Stimulated activated naive CD8-positive, alpha-beta T cell treated with anti-CD3 and anti-CD28 coated beads, Interleukin-15, Interleukin-2, amounts not matched to agents 100 U/mL and 50 U/mL, for 24 hours (primary cell): ENCODE measurements at places on chromosomes 16 and 17.

DNA sequence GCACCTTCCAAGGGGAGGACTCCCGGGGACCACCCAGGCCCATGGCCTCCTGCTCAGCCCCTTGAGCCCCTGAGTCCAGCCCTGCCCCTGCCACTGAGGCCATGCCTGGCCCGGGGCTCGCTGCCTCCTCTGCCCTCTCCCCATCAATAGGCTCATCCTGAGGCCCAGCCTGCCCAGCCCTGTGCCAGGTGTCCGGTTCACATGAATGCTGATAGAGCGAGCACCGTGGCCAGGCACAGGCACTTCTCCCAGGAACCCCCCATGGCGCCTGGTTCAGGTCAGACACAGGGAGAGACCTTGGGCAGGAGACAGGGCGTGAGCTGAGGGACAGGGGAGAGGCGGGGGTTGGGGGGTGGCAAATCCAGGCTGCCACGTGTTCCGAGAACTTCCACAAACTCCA is 2.8 kb upstream of the PVALEF start:
- no peak for DNase-seq

- DNase-seq, result no peak
These were observed 325.9 kb downstream of the ZFHX3 start for GRCh38 chr16:72721981-72722380.

GRCh38 chr17:49820773-49821172 is 27.1 kb downstream of the TAC4 start:
- DNase-seq, result no peak

DNA sequence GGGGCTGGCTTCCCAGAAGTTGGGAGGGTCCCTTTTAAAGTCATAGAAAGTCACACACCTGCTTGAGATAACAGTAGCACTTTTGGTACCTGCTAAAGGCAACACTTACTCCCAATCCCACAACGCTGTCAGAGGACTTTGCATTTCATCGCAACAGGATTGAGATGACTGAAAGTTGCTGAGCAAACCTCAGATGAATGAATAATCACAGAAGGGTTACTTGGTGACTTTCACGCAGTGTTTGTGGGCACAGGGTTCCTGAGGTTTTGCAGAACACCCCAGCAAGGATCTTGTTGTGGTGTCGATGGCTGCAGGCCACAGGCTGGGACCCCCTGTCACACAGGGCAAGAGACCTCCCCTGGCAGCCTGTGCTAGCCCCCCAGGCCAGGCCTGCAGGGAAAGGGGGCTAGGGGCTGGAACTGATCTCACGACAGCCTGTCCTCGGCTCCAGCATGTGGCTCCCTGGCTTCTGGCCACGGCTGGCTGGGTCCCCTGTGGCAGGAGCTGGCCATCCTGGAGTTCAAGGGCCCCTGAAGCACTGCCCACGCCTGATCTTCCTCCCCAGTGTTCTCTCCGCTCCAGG is 79.4 kb upstream of the CBX4 start:
- DNase-seq, result no peak

DNA sequence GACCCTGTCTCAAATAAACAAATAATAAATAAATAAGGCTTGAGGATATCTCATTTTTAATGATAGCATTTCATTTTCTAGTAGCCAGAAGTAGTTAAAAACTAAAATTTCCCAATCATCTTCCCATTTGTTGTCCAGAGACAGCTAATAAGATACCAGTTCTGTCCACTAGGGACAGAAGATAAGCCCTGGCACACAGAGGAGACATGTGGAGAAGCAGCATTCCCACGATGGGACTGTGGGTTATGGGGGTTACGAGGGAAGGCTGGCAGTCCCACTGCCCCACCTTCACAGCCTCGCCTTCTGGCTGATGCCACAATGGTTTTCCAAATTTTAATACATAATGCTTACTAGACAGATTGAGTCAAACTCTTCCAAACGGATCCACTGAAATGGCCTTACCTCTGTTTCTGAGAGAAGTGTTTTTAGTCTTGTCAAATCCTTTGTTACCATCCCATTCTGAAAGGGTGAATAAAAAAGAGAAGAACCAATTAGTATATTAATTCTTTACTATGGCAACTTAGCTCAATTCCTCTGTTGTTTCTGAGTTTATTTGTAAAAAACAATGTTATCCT is 44.2 kb downstream of the HELZ start:
- no peak for DNase-seq

- no peak for DNase-seq
These were observed 7.5 kb upstream of the TMEM101 start for GRCh38 chr17:44022246-44022645.

- DNase-seq, result no peak
These were observed 1194.3 kb upstream of the CDH8 start for GRCh38 chr16:63230421-63231040.

DNA sequence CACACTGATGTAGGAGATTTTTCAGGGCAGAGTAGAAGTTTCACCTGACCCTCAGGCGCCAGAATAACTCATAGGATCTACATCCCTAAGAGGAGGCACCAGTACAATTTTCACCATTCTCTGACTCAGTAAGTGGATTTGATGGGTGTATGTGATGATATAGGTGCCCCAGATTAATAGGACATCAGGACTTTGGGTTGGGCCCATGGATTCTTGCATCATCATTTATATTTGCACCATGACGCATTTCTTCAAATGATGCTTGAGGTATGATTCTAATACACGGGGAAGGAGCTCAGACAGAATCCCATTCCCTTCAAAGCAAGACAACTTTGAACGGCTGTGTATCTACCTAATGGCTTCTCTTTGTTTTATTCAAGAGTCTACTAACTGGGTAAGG is 173.2 kb downstream of the TMEM114 start:
- DNase-seq, result no peak

- DNase-seq, result no peak
These were observed 443.2 kb downstream of the XYLT1 start for GRCh38 chr16:17027488-17028129.

DNA sequence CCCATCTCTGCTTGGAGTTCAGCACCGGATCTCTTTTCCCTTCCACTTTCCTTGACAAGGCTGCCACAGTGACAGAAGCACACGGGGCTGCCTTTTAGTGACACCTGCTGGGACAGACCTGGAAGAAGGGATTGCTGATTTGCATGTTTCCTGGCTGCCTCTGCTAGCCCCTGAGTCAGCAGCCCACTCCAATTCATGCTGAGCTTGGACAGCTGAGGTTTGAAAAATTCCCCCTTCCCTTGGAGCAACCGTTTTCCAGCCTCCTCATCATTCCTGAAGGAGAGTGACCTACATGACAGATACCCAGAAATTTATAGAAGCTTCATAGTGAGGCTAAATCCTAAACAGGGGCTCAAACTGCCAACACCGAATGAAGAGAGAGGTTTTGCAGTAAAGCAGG is 18.8 kb upstream of the RBL2 start:
- no peak for DNase-seq

GRCh38 chr17:82743344-82744219 is 8.2 kb downstream of the FN3K start:
- DNase-seq, result no peak

DNA sequence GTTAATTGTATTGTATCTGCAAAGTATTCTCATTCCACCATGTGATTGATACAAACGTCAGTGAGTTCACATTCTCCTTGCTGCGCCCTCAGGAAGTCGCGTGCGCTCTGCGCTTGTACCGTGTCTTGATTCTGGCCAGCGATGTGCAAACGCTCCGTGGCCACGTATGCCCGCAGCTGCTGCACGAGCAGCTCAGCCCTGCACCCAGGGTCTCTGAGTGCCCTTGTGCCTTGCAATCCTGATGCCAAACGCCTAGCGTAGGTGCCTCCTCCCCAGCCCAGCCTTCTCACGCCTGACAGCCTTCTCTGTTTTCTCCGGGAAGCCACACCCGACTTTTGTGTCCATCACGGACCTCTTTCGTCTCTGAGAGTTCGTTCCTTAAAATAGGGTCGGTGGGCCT is 9.4 kb downstream of the ZNF469 start:
- DNase-seq, result no peak

DNA sequence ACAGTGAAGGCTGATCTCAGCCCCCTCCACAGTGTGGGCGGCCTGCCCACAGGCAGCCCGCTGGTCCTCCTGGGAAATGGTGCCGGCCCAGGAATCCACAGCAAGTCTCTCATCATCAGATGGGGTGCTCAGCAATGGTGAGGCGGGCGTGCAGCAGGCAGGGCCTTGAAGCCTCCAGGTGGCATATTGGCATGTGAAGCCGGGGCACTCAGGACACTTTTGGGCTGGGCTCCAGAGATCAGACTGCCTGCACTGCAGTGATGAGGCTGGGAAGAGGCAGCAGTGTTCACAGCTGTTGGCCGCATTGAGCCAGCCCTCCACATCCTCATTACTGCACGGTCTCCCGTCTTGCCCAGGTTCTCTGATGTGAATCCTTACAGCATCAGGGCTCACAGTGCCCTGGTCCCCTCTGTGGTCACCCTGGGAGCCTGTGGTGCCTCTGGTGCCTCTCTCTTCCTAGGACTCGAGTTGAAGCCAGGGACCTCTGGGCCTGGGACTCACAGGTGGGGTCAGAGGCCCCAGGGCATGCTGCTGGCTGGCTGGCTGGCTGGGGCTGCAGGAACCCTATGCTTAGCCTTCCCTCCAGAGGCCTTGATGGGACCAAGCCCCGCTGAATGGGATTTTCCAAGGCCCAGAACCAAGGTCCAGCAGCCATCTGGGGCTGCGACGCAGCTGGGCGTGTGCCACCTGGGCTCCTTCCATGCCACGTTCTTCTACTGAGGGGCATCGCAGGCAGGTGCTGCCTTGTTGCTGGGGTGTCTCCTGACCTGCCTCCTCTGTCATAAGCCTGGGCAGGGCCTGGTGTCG is 48.6 kb downstream of the TNFRSF13B start:
- no peak for DNase-seq

- DNase-seq, result no peak
These were observed 11.6 kb upstream of the CES4A start for GRCh38 chr16:66976746-66977145.

DNA sequence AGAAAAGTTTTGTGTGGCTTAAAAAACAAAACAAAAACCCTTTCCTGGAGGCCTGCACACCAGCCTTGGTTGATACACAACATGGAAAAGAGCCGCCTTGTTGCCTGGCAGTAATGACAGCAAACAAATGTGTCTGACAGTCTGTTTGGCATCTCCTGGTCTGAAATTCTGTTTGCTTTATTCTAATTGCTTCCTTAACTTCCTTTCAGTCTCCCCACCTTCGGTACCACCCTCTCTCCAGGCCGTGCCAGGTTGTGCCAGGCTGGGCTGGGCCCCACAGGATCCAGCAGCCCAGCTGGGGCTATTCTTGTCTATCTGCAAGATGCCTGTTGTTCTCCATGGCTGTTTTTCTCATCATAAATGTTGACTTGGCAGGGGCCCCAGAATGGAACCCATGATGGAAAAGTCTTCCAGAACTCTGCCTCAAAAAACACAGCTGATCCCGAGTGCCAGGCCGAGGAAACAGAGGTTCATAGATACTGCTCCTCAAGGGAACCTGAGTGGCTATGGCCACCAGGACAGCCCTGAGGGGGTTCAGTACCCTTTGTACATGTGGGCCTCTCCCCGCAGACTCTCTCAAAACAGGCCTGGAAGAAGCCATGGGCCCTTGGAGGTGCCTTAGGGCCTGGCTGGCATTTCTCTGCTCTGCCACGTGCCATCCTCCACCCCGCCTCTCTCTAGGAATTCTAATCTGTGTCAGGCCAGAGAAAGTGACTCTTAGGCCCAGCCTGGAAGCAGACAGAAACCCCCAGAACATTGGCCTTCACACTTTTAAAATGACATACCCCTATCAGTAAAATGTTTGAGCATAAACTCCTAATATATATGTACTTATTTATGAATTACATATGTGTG is 50.5 kb downstream of the YPEL2 start:
- DNase-seq, result no peak

DNA sequence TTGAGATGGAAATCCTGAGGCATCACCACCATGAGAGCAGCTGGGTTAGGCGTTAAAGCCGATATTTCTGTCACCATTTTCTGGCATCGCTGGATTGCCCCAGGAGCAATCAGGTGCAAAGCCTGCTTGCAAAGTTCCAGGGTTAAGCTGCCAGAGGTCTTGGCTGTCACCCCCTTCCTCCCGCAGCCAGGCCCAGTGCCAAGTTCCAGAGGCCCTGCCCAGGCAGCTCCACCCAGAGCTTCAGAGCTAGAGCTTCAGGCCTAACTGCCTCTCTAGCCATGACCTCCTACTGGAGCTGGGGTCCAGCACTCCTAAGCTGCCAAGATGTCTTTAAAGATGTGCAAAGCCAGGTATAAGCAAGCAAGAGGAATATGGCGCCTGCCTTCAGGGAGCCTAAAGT is 8.8 kb upstream of the TMEM238L start:
- no peak for DNase-seq

GRCh38 chr17:57337390-57337789 is 81.1 kb downstream of the MSI2 start:
- DNase-seq, result no peak

- no peak for DNase-seq
These were observed 222.2 kb upstream of the EEF2KMT start for GRCh38 chr16:5319799-5320198.

GRCh38 chr16:27829975-27830374 is 233.5 kb downstream of the GSG1L start:
- DNase-seq, result no peak

- no peak for DNase-seq
These were observed 658.6 kb upstream of the RBFOX1 start for GRCh38 chr16:6674071-6674470.

DNA sequence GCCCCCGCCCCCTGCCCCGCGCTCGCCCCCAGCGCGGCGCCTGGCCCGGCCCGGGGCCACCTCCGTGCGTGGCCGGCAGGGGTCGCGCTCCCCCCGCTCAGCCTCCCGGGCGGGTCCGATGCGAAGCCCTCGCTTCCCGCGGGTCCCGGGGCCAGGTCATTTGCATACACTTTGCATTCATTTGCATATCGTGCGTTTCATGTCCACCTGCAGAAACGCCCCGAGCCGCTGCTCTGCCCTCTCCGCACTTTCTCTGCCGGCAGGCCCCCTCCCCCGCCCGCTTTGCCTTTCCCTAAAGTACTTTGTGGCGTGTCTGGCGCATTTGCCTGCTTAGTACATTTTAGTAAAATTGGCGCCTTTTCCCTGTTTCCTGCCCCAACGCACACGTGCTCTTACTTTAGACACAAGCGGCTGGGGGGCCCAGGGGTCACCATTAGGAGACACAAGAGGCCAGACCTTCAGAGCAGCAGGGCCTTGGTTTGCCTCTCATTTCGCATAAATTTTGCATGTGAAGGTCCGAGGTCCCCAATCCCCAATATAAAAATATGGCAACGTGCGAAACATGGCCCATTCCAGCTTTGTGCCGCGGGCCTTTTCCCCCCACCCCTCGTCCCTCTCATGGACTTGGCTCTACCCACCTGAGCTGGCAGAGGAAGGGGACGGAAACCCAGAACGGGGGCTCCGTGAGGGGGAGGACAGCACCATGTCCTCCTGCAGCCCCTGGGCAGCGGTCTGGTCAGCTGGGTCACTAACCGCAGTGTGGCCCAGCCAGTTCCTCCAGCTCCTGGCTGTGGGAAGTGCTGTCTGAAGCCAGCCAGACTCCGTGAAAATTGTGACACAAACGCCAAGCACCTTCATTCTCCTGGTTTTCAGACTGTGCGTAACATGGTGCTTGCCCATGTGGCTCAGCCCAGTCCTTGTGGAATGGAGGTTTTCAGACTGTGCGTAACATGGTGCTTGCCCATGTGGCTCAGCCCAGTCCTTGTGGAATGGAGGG is 34.8 kb downstream of the CBFA2T3 start:
- DNase-seq, result peak; percentile 80

- DNase-seq, result no peak
These were observed 72.8 kb downstream of the CACNG3 start for GRCh38 chr16:24328835-24329452.
